ENCODE measurements at places on chromosomes 5 and 9.

GRCh38 chr9:76101947-76102346, 211.5 kb downstream of the PCSK5 start:
- ATAC-seq: no peak
- peaks cover 26% of the 10 kb centered on the region for H3K36me3 ChIP-seq
- H3K27me3 ChIP-seq: no peaks in the 10 kb centered on the region
- no peak overlapping the region for H3K27ac ChIP-seq
- peaks cover 30% of the 10 kb centered on the region for H3K4me1 ChIP-seq

DNA sequence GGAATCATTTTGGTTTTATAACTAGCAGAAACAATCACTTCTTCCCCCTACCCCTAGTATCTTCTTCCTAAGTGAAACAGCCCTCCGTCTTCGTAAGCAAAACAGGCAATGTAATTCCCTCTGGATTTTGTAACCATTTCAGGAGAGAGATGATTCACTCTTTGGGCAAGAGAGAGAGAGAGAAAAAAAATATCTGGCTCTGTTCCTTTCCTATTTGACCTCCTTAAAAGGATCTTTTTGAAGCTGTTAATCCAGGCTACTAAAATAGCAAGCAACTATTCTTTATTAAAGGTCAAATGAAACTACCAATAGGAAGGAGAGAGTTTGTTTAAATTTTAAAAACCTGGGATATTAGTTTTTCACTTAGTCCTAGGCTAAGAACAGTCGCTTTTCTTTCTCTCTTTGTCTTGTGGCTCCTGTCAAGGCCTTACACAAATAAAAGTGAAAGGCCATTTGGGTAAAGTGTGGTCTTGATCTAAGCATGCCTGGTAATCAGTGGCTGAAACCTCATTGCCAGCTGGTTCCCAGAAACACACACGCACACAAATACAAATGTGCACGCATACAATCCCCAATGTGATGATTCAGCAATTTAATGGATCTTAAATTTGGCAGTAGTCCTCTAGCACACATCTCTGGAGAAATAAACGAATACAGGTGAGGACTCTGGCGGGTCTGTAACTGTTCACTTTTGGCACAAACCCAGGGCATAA, 70.2 kb downstream of the PRUNE2 start:
- H3K36me3 ChIP-seq: no peaks in the 10 kb centered on the region
- no peaks in the 10 kb centered on the region for H3K27me3 ChIP-seq
- peak overlapping the region; percentile 89 for H3K27ac ChIP-seq
- H3K4me3 ChIP-seq: no peak overlapping the region
- ATAC-seq: peak; percentile 92
- H3K4me1 ChIP-seq: peaks cover 55% of the 10 kb centered on the region

DNA sequence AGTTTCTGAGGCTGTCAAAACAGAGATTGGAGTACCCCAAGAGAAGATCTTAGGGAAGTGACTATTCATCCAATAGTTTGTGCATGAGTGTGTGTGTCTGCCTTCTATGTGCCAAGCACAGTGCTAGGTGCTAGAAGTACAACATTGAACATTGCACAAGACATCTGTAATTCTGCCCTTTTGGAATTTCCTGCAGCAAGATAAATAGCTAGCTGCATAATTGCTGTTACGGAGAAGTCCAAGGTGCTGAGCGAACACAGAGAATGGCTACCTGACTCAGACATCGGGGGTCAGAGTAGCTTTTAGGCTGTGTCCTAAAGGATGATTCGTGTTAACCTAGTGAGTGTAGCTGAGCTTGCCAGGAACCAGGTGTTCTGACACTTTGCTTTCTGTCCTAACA, 44.8 kb downstream of the PAPPA start:
- H3K4me1 ChIP-seq: no peaks in the 10 kb centered on the region
- H3K4me3 ChIP-seq: no peak overlapping the region
- H3K36me3 ChIP-seq: no peaks in the 10 kb centered on the region
- no peak for ATAC-seq
- H3K27me3 ChIP-seq: no peaks in the 10 kb centered on the region

- H3K27me3 ChIP-seq: no peaks in the 10 kb centered on the region
- no peak for ATAC-seq
- H3K27ac ChIP-seq: no peak overlapping the region
- H3K4me3 ChIP-seq: no peak overlapping the region
Measured at GRCh38 chr5:154779105-154779504, 23.9 kb downstream of the LARP1 start.

- H3K27ac ChIP-seq: no peak overlapping the region
- H3K4me3 ChIP-seq: no peak overlapping the region
- no peaks in the 10 kb centered on the region for H3K4me1 ChIP-seq
- no peak for ATAC-seq
Measured at GRCh38 chr5:93053825-93054224, 527.2 kb downstream of the NR2F1-AS1 start.

GRCh38 chr9:4086119-4087090, 213.5 kb downstream of the GLIS3 start:
- H3K27me3 ChIP-seq: no peaks in the 10 kb centered on the region
- H3K4me3 ChIP-seq: no peak overlapping the region
- no peaks in the 10 kb centered on the region for H3K36me3 ChIP-seq
- no peak for ATAC-seq

- no peak overlapping the region for H3K27ac ChIP-seq
- no peak overlapping the region for H3K4me3 ChIP-seq
- H3K36me3 ChIP-seq: peaks cover 10% of the 10 kb centered on the region
Measured at GRCh38 chr5:79992891-79993657, 2.0 kb upstream of the MTX3 start.

DNA sequence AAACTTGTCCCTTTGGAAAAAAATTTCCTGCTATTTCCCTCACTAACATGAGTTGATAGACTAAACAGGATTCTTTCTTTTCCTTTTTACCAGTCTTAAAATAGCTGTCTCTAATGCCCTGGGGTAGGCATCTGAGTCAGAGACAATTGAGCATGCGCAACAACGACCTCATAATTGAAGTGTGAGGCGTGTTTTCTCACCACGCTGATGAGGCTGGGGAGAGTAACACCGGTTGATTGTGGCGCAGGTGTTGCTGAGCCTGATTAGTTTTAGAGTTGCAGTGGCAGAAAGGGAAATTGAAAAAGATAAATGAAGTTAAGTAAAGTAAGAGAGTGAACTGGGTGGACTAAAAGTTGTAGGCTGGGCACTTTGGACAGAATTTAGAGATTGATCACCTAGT, 213.7 kb downstream of the TLR4 start:
- H3K4me3 ChIP-seq: no peak overlapping the region
- H3K36me3 ChIP-seq: no peaks in the 10 kb centered on the region
- no peak overlapping the region for H3K27ac ChIP-seq

GRCh38 chr9:14238518-14238917, 75.4 kb downstream of the NFIB start:
- no peak overlapping the region for H3K27ac ChIP-seq
- H3K36me3 ChIP-seq: no peaks in the 10 kb centered on the region
- H3K4me3 ChIP-seq: no peak overlapping the region
- H3K27me3 ChIP-seq: no peaks in the 10 kb centered on the region

DNA sequence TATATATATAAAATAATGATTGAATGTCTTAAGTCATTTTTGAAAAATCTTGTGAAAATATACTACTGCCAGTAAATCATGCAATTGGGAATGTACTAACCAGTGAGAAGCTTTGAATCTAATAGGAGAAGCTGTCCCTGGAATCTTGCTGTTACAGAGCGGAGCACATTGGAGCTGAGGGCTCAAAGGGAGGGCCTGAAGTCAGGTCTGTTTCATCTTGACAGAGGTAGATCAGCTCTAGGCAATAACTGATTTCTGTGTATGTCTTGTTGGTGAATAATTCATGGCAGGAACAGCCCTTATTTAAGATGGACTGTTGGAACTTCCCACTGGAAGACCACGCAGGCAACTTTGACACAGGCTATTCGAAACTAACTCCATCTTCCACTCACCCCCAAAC, 17.5 kb downstream of the CAMK4 start:
- H3K4me3 ChIP-seq: no peak overlapping the region
- no peak for ATAC-seq
- no peaks in the 10 kb centered on the region for H3K4me1 ChIP-seq
- no peak overlapping the region for H3K27ac ChIP-seq

- no peak overlapping the region for H3K27ac ChIP-seq
- H3K4me1 ChIP-seq: no peaks in the 10 kb centered on the region
- peak; percentile 59 for ATAC-seq
- H3K36me3 ChIP-seq: no peaks in the 10 kb centered on the region
Measured at GRCh38 chr5:153629027-153629895, 138.8 kb downstream of the GRIA1 start.

GRCh38 chr9:136095070-136096058, at the start of gene NACC2:
NACC2 (minus strand) TSS chr9:136095289; CDS start chr9:136050521, 44,768 bp downstream.
- ATAC-seq: peak; percentile 71
- peaks cover 3% of the 10 kb centered on the region for H3K27me3 ChIP-seq
- peaks cover 44% of the 10 kb centered on the region for H3K4me1 ChIP-seq
- H3K27ac ChIP-seq: peak within 1 kb of the TSS; percentile 96

GRCh38 chr5:173153842-173154241, 9.5 kb downstream of the BNIP1 start:
- no peak for ATAC-seq
- H3K4me1 ChIP-seq: no peaks in the 10 kb centered on the region
- H3K4me3 ChIP-seq: no peak overlapping the region
- no peak overlapping the region for H3K27ac ChIP-seq
- H3K27me3 ChIP-seq: no peaks in the 10 kb centered on the region

- H3K27me3 ChIP-seq: no peaks in the 10 kb centered on the region
- no peak overlapping the region for H3K4me3 ChIP-seq
- no peak overlapping the region for H3K27ac ChIP-seq
- H3K36me3 ChIP-seq: no peaks in the 10 kb centered on the region
- ATAC-seq: no peak
- H3K4me1 ChIP-seq: no peaks in the 10 kb centered on the region
Measured at GRCh38 chr9:3415906-3416305, 109.9 kb downstream of the RFX3 start.

DNA sequence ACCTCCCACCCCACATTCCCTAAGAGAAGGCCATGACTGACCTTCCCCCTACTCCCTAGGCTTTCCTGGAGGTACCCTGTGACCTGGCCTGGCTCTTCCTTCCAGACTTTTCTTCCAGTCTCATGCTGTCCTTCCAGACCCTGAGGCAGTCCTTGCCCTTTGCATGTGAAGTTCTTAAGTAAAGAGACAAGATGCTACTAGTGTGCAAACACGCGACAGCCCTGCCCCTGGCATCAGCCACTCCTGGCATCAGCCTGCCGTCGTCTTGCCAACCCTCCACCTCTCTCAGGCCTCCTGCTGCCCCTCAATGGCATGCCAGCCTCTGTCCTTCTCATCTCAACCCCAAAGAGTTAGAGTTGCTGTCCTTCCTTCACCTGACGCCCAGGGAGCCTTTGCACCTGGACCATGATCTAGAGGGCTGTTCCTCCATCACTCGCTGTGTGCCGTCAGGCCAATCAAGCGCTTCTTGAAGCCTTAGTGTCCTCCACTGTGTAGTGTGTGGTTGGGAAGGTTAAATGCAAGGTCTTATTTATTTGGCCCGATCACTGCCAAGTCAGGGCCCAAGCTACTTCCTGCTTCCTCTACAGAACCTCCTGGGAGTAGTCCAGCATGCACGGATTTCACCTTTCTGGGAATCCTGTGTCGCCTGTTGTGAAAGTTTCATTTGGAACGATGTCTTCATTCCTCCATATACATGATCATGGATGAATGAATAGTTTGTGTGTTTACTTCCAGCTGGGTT, 61.9 kb downstream of the WWC1 start:
- H3K27me3 ChIP-seq: no peaks in the 10 kb centered on the region
- H3K4me3 ChIP-seq: no peak overlapping the region
- H3K27ac ChIP-seq: no peak overlapping the region
- H3K36me3 ChIP-seq: no peaks in the 10 kb centered on the region

- no peak overlapping the region for H3K4me3 ChIP-seq
- H3K36me3 ChIP-seq: peaks cover 9% of the 10 kb centered on the region
- peaks cover 8% of the 10 kb centered on the region for H3K27me3 ChIP-seq
- H3K27ac ChIP-seq: no peak overlapping the region
- ATAC-seq: peak; percentile 26
Measured at GRCh38 chr5:141855265-141856036, 22.8 kb downstream of the PCDH1 start.

DNA sequence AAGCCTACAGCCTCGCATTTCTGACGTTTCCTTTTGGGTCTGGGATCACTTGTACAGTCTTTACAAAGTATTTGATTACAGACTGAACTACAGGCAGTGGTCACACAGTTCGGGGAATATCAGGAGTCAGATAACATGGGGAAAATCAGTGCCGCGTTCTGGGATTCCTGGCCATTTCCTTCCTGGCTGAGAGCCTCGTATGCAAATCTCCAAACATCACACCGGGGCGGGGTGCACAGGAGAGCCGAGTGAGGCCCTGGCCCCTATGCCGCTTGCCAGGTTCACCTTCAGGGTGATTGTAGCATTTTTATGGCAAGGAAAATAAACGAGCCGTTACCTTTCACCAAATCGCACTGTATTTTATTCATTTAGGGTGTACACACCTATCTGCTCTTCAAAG, 29.6 kb upstream of the SLC9A3 start:
- H3K4me3 ChIP-seq: no peak overlapping the region
- H3K36me3 ChIP-seq: no peaks in the 10 kb centered on the region
- H3K27ac ChIP-seq: no peak overlapping the region
- no peak for ATAC-seq
- H3K4me1 ChIP-seq: no peaks in the 10 kb centered on the region
- peaks cover 49% of the 10 kb centered on the region for H3K27me3 ChIP-seq

DNA sequence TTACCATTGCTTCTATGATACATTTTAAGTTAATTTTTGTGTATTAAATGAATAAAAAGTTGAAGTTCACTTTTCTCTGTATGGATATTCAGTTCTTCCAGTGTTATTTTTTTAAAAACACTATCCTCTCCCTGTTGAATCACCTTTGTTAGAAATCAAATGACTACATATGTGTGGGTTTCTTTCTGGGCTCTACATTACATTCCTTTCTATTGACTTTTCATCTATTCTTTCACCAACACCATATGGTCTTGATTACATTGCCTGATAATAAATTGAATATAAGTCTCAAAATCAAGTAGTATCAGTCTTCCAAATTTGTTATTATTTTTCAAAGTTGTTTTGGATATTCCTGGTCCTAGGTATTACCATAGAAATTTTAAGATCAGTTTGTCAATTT, 7.3 kb upstream of the RASEF start:
- H3K4me3 ChIP-seq: no peak overlapping the region
- H3K27ac ChIP-seq: no peak overlapping the region
- ATAC-seq: no peak

- H3K27me3 ChIP-seq: peaks cover 83% of the 10 kb centered on the region
- no peak for ATAC-seq
- no peaks in the 10 kb centered on the region for H3K4me1 ChIP-seq
- H3K4me3 ChIP-seq: no peak overlapping the region
- H3K36me3 ChIP-seq: no peaks in the 10 kb centered on the region
Measured at GRCh38 chr9:34579104-34579807, 10.3 kb downstream of the CNTFR start.

- no peak overlapping the region for H3K27ac ChIP-seq
- no peaks in the 10 kb centered on the region for H3K36me3 ChIP-seq
- ATAC-seq: no peak
- H3K27me3 ChIP-seq: no peaks in the 10 kb centered on the region
Measured at GRCh38 chr5:155189476-155189875, 175.9 kb downstream of the KIF4B start.

Measured in gastroesophageal sphincter (tissue), 4 donors.